Ureter (tissue), 1 donor: ENCODE measurements at places on chromosomes 4 and X. TPM values are rescaled to one million over a fixed set of nuclear protein-coding genes. Genes with fewer than 3 reads are reported as not detected.

Gene IGBP1
- total RNA-seq: 43.4 TPM

Gene SAGE1
- total RNA-seq: not detected

Gene G3BP2
- total RNA-seq: 123 TPM

Gene KLF8
- 22.7 TPM for total RNA-seq

Gene SSX2
- total RNA-seq: not detected

Gene GPR82
- 0.26 TPM for total RNA-seq

- DNase-seq: no peak
Measured at GRCh38 chrX:107574054-107574683, 54.1 kb upstream of the PRPS1 start.

- DNase-seq: no peak
Measured at GRCh38 chr4:121308828-121309227, 72.0 kb downstream of the QRFPR start.

GRCh38 chr4:72319601-72320021, 249.4 kb downstream of the ADAMTS3 start:
- no peak for DNase-seq

GRCh38 chr4:120498678-120499077, 423.8 kb downstream of the PRDM5 start:
- no peak for DNase-seq

GRCh38 chr4:171847751-171848150, 34.5 kb downstream of the GALNTL6 start:
- no peak for DNase-seq

DNA sequence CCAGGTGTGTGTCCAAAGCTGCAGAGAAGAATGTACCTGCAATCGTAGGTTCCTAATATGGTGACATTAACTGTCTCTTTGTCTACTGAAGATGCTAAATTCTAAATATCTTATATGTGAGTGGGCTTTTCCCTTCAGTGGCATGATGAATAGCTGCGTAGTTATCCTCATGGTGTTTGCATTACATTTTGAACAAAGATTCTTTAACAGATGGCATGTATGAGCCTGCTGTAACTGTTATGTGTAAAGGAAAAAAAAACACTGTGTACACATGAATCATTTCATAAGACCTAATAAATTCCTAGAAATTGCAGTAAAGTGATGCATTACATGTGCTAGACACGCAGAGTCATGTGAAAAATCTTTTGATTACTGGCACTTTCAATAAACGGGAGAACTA, 288.0 kb downstream of the SH2D1A start:
- DNase-seq: no peak

GRCh38 chrX:10939424-10939823, 171.7 kb upstream of the HCCS start:
- no peak for DNase-seq

DNA sequence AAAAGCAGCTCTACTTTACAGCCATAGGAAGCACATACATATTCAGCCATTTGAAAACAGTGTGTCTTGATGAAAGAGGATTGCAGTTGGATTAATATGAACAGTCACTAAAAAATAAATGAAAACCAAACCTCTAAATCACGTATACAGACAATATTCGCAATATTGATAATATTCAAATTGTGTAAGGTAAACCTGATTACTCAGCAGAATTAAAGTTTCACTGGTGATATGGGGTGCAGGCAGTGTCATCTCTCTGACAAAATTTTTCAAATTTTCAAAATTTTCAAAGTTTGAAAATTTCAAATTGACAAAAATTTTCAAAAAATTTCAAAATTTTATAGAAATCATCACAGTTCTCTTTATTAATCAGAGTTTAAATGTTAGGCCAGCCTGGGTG, 55.7 kb downstream of the FAT4 start:
- DNase-seq: no peak

DNA sequence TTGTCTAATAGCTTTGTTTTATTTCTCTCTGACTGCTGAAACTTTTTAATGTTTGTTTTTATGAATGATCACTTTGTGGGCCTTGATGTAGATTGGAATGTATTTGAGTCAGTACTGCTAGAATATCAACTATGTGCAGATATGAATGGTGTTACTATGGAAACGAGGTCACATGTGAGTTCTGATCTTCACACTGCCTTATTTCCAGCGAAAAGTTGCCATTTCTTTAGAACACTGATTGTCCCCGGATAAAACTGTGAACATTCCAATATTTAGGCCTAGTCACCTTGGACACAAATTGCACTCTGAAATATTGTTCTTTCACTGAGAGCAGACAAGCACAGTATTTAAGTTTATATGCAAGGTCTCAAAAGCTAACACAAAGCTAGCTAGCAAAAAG, 27.2 kb upstream of the MAGED1 start:
- DNase-seq: no peak

DNA sequence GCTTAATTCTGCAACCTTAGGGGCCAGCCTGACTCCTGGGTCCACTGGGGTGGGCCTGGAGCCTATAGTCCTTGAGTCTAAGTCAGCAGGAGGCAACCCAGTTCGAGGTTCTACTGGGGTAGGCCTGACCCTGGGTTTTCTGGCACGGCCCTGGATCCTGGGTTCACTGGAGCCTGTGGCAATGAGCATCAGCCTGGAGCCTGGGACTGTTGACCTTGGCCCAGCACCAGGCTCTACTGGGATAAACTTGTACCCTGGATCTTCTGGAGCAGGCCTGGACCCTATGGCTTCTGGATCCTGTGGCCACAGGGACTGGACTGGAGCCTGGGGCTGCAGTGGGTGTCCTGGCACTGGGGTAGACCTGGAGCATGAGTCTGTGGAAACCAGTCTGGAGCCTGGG, 874.3 kb upstream of the INTU start:
- DNase-seq: no peak

DNA sequence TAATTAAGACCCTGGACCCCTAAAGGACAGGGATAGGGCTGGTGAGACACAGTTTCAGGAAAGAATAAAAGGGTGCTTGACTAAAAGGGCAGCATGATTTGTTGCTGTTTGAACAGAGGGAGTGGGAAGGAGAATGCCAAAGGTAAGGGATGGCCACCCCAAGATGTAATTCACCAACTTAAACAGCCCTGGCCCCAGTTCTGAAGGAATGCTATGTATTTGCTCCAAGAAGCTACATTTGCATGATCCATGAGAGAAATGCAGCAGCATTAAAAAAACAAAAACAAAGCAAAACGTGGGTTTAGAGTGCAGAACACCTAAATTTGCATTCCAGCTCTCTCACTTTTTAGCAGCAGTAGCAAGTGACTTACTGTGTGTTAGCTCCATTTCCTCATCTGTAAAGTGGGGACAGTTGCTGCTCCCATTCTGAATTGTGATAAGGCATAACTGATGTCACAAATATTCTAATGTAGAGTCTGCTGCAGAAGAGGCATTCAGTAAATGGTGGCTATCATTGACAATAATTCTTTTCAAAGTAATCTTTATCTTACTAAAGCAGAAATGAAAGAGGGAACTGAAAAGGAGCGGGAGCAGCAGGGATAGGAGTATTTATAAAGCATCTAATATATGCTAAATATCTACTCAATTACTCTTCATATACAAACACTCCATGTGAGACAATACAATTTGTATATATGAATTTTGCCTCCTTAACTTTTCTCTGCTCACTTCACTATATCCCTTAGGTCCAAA, 115.8 kb downstream of the PPARGC1A start:
- no peak for DNase-seq

DNA sequence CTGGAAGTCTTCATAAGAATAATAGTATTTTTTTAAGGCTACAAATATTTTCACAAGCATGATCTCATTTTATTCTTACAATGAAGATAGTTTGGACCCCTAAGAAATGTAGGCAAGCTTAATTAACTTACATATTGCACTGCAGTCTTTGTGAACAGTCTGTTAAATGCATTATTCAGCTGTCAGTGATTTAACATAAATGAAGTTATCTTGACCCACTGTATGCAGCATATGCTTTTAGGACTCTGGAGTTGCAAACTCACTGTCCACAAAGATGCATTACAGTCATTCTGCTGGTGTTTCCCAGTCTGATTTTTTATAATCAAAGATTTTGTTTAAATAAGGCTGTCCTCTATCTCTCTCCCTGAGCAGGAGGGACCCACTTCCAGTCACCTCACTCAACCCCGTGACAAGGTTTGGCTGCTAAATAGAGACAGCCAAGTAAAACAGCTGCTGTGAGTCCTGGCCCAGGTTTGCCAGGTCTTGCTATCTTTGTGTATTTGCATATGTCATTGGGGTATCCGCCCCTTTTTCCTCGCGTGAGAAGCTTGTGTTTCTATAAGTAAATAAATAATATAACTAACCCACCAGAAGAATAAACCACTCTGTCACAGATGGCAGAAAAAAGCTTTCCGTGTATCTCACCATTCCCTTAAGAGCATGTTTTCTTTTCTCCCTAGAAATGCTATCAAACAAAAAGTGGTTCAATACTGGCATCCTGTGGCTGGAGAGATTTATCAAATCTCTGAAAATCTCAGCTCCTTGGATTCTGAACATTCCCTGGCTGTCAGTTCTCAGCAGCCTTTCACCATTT, 67.0 kb downstream of the SLC7A11 start:
- DNase-seq: no peak

- no peak for DNase-seq
Measured at GRCh38 chrX:123807835-123808416, 51.9 kb upstream of the XIAP start.

DNA sequence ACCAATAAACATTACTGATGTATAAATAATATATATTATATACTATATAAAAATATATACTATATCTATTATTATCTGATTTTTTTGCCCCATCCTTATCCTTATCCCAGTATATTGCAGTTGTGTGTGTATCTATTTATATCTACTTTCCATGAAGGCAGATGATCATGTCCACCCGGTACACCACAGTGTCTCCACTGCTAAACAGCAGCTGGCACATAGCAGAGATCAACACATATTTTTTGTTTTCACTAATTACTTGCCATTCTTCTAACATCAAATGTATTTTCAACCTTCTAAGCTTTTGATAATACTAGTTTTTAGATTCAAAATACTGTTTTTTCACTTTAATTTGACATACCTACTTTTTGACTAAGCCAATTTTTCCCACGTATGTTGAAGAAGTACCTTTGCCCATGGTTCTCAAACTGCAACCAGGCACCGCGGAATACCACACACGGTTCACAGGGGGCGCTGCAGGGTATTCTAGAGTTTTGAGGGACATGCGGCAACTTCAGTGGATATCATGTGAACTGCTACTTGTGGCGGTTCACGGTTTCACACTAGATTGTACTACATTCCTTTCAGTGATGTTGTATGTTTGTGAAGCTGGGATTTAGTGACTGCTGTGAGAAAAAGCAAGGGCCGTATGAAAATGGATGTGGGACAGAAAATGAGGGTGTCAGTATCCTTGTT, 182.5 kb upstream of the NPY2R start:
- DNase-seq: no peak

DNA sequence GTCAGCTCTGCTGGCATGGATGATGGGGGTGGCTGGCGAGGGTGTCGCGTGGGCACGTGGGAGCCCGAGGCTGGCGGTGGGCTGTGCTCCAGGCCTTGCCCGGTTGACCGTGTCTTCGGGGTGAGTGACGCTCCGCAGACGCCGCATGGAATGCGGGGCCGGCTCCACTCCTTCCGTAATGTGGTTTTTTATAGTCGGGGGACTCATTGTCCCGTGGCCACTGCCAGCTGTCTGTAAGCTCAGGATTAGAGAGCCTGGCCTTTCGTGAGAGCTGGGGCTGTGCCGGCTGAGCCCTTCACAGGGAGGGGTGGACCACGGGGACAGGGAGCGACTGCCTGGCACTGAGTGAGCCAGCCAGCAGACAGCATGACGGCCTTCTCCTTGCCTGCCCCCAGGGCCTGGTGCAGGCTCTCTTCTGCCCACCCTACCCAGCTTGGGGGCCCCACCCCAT, 20.4 kb downstream of the DOK7 start:
- no peak for DNase-seq

GRCh38 chr4:70927502-70928137, 25.5 kb downstream of the MOB1B start:
- DNase-seq: no peak

- no peak for DNase-seq
Measured at GRCh38 chr4:16075061-16075460, 8.8 kb downstream of the PROM1 start.

GRCh38 chr4:3070709-3071500, 3.4 kb downstream of the HTT-AS start:
- DNase-seq: no peak

- DNase-seq: no peak
Measured at GRCh38 chr4:147096667-147097604, 151.3 kb upstream of the TTC29 start.

GRCh38 chr4:8729408-8730149, 137.0 kb downstream of the CPZ start:
- no peak for DNase-seq

DNA sequence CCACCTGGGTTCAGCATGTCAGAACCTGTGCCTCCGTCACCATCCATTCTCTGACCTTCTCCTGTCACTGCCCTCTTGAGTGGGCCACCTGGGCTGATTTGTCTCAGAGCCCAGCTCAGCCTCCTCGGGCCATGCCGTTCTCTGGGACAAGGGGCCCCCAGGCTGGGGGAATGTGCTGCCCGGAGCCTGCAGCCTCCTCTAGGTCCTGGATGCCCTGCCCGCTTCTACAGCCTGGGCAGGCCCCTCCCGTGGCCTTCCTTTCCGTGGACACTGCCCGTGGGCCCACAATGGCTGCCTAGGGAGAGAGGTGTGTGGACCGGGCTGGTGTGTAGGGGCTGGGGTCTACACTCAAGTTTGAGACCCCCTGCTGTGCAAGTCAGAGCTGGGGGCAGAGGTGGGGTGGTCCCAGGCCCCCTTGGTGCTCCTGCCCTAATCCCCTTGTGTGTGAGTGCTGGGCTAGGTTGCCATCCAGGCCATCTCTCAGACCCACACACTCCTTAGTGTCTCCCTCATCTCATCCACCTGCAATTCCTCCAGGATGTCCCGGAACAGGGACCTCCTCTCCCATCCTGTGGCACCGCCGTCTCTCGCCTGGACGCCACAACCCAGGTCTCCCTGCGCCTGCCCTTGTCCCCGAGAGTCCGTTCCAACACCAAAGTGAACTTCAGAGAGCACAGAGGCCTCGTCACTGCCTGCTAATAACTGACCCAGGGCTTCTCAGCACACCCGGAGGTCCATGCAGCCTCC, 12.4 kb downstream of the PSAPL1 start:
- no peak for DNase-seq

- no peak for DNase-seq
Measured at GRCh38 chr4:7299908-7300710, 107.8 kb downstream of the SORCS2 start.

GRCh38 chrX:154348114-154348531, 26.3 kb downstream of the FLNA start:
- DNase-seq: no peak

GRCh38 chr4:30817447-30817846, 97.3 kb downstream of the PCDH7 start:
- DNase-seq: no peak
